Stomach (tissue), 19 donors: ENCODE measurements at places on chromosomes 16 and 17. TPM values are rescaled to one million over a fixed set of nuclear protein-coding genes. Genes with fewer than 3 reads are reported as not detected.

- H3K4me3 ChIP-seq, result no peak overlapping the region
- H3K4me1 ChIP-seq, result peaks cover 49% of the 10 kb centered on the region
- DNase-seq, result peak; percentile 24
- peak overlapping the region; percentile 71 for H3K27ac ChIP-seq
- no peaks in the 10 kb centered on the region for H3K36me3 ChIP-seq
These were observed 13.9 kb downstream of the MPRIP start for GRCh38 chr17:17056156-17056539.

DNA sequence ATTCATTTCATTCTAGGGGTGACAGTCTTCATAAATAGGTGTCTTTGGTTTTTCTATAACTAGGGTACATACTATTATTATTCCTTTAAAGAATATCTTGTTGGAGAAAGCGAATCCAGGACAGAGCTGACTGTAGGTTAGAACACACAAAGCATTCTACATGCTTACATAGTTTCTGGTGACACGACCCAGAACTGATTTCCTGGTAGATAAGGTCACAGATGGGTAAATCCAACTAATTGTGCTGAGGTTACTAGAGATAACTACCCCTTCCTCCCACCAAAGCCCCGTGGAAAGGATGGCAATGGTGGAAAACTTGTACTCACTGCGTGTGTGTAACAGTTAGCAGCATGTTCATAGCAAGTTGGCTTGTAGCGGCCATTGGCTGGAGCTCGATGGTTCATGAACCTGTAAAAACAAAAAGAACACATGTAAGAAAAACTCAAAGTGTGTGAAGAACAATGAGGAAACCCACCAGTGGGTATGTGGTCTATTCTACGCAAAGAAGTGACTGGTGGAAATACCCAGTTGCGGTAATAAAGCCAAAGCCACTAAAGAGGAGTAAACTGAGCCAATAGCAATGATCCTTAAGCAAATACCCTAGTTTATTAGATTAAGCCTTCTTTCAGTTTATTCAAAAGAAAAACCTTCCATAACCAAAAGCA, 7.7 kb downstream of the MMD start:
- DNase-seq, result no peak
- H3K36me3 ChIP-seq, result peaks cover 48% of the 10 kb centered on the region
- H3K4me3 ChIP-seq, result no peak overlapping the region
- no peak overlapping the region for H3K27ac ChIP-seq
- no peaks in the 10 kb centered on the region for H3K27me3 ChIP-seq

GRCh38 chr16:46582313-46582712, 38.9 kb downstream of the SHCBP1 start:
- H3K4me1 ChIP-seq, result no peaks in the 10 kb centered on the region
- H3K4me3 ChIP-seq, result no peak overlapping the region
- no peaks in the 10 kb centered on the region for H3K27me3 ChIP-seq
- H3K27ac ChIP-seq, result no peak overlapping the region

DNA sequence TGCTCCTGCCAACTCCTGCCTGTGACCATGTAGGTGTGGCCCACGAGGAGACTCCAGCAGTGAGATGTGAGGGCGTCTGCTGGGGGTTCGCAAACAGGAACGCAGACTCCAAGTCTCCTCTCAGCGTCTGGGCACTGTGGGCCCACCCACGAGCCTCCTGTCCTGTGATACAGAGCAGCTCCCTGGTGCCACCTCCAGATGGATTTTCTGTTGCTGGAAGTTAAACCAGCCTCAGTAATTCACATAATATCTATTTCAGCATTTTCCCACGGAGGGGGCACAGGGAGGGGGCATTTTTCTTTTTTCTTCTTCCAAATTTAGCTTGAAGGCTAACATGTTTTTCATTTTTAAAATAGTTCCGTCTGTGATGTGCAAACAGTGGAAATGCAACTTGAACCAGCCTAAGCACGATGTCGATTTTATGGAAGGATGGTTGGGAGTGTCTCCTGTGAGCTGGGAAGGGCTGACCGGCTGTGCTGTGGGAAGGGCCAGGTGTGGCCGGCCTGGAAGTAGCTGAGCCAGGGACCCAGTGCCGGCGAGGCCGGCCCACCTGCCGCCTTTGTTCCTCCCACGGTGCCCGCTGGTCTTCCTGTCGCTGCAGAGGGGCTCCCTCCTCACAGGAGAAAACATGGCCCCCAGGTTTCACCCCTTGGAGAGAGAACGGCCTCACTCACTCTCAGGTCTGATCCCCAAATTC, 3.9 kb upstream of the RAB40B start:
- peak; percentile 60 for DNase-seq
- H3K4me1 ChIP-seq, result peaks cover 13% of the 10 kb centered on the region
- no peak overlapping the region for H3K27ac ChIP-seq

DNA sequence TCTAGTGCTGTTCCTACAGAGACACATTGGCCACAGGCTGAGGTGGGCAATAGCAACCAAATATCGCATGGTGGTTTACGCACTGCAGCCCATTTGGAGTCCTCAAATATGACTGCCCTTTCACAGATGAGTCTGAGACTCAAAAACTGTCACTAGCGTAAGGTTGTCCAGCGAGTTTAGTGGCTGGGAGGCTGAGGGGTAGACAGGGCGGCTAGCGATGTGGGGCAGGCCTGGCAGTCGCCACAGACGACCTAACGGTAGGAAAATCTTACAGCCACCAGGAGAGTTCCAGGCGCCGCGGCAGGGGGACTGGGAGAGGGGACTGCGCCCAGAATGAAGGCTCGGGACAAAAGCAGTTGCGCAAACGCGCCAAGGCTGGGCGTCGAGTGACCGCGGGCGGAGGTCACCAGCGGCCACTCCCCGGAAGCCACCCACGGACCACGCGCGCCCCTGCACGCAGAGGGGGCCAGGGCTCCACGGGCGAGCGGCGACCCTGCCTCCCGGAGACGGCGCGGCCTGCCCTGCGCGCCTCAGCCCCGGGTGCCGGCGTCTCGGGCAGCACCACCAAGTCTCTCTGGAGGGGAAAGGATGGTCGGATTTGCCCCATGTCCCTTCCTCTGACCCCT, 699 bp upstream of the MAP1LC3B start:
- peaks cover 38% of the 10 kb centered on the region for H3K4me1 ChIP-seq
- no peaks in the 10 kb centered on the region for H3K27me3 ChIP-seq
- no peak for DNase-seq
- H3K27ac ChIP-seq, result peak overlapping the region; percentile 99
- peaks cover 2% of the 10 kb centered on the region for H3K36me3 ChIP-seq

DNA sequence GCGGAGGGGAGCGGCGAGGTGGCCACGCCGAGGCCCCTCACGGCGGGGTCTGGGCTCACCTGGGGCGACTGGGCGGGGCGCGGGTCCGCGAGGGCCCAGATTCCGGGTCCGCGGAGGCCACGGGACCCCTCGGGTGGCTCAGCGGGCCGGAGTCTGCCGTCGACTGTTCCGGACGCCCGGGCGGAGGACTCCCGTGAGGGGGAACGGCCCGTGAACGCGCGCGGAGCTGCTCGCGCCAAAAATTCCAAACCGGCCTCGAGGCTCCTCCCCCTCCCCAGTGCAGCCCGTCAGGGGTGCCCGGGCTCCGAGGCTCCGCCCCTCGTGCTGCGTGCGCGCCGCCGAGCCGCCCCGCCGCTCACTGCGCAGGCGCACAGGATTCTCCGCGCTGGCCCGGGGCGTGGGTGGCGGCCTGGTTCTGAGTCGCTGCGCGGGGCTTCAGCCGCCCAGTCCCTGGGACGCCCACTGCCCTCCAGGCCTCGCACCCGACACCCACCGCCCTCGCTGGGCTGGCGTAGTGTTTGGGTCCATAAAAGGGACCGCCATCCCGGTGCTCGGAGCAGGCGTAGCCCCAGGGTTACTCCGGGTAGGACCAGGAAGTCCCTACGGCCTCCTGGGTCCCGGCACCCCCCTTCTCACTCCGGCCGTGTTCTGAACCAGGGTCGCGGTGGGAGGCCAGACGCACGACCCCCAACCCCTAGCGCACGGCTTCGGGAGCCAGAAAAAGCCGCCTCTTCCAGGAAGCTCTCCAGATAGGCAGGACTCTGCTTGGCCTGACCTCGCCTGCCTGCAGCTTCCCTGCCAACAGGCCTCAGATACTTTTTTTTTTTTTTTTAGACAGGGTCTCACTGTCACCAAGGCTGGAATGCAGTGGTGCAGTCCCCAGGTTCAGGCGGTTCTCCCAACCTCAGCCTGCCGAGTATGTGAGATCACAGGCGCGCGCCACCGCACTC, at the start of gene PKMYT1:
Gene PKMYT1, minus strand, starts transcription at position 220 of the 950 bp plus-strand sequence. CDS start 789 bp downstream, outside the sequence.
- H3K4me1 ChIP-seq, result peaks cover 56% of the 10 kb centered on the region
- no peaks in the 10 kb centered on the region for H3K36me3 ChIP-seq
- peak within 1 kb of the TSS; percentile 94 for H3K27ac ChIP-seq
- peaks cover 20% of the 10 kb centered on the region for H3K27me3 ChIP-seq
- peak within 1 kb of the TSS; percentile 70 for H3K4me3 ChIP-seq

GRCh38 chr17:67280279-67280678, 35.3 kb upstream of the HELZ start:
- no peaks in the 10 kb centered on the region for H3K36me3 ChIP-seq
- DNase-seq, result no peak
- H3K27ac ChIP-seq, result no peak overlapping the region
- H3K4me3 ChIP-seq, result no peak overlapping the region
- H3K27me3 ChIP-seq, result no peaks in the 10 kb centered on the region

- peaks cover 45% of the 10 kb centered on the region for H3K36me3 ChIP-seq
- no peaks in the 10 kb centered on the region for H3K27me3 ChIP-seq
- H3K4me3 ChIP-seq, result no peak overlapping the region
- H3K4me1 ChIP-seq, result no peaks in the 10 kb centered on the region
- DNase-seq, result no peak
These were observed 57.2 kb upstream of the GSG1L start for GRCh38 chr16:28120754-28121153.

DNA sequence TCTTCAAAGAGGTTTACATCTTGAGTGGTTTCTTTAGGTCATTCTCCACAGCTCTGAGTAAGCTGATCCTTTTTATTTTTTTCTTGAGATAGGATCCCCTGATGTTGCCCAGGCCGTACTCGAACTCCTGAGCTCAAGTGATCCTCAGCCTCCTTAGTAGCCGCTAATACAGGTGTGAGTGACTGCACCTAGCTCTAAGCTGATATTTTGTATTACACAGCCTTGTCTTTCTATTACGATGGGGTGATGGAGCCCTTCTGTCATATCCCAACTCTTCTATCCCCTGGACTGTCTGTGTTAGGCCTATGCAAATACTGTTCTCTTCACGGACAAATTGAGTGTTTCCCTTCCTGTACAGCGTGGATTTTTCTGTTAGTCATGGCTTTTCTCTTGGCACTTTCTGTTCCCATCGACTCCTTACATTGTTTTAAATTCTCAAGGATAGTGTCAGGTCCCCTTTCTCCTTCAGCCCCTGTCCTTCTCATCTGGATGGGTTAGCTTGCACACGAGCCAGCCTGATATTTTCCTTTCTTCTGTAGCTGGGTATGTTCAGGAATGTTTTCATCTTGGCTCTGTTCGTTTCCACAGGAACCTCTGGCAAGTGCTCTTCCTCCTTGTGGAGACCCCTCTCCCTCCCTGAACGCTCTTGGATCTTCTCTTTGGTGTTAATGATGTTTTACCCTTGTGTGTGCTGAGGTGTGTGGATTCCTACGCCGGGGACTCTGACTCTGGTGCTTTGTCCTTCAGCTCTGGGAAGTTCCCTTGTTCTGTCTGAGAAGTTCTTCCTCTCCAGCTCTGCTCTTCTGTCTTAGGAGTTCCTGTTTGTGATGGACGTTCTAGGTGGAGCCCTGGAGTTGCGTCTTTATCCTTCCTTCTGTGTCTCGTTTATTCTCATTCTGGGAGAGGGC, 2.3 kb downstream of the BANP start:
- peaks cover 36% of the 10 kb centered on the region for H3K4me1 ChIP-seq
- no peaks in the 10 kb centered on the region for H3K27me3 ChIP-seq
- H3K4me3 ChIP-seq, result no peak overlapping the region

DNA sequence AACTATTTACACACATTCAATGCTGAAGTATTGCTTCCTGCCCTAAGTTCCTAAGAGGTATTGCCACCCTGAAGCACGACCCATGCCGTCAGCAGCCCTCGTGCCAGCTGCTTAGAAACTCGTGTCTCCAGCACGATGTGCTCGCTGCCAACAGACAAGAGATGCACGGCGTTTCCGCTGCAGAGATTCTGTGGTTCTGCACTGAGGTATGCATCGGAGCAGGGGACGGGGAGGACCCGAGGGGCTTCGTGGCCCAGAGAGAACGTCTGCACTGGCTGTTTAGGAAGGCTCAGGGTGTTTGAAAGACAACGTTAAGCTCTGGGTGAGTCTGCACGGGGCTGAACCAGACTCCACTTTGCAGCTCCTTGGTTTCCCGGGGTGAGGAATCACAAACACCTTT, 82.7 kb upstream of the CREBBP start:
- no peak for DNase-seq
- no peak overlapping the region for H3K4me3 ChIP-seq
- peaks cover 24% of the 10 kb centered on the region for H3K36me3 ChIP-seq
- peaks cover 4% of the 10 kb centered on the region for H3K27me3 ChIP-seq
- peak overlapping the region; percentile 8 for H3K27ac ChIP-seq

DNA sequence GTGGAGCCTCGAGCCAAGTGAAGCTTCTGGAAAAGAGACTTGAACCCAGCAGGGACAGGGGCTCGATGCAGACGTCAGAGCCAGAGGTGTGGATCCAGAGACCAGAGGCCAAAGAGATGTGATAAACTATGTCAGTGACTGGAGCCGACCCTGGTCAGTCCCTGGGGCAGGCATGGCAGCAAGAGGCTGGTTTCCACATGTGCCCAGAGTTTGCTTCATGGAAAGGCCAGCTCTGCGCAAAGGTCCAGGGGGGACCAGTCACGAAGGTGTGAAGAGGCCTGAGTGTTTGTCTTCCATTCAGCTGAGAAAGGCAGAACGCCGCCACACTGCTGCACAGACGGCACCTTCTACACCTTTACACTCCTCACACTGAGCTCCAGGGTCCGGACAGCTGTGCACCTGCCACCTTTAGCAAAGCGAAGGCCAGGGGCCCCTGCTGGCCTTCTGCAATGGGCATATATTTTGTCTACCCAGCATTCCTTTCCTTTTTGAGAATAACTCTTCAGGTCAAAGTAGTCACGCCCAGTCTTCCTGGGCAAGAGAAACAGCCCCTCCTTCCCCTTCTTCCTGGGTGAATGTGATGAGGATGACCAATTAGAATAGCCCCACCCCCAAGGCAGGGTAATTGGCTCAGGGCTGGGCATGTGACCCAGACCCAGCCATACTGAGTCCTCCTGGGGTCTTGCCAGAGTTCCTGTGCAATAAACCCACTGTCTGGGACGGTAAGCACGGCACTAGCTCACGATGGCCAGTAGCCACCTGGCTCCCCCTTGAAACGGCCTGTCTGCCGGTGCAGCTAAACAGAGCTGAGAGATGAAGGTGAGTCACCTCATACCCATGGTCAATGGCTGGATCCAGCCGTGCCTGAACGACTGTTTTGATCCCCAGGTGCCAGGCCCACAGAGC, 2.3 kb upstream of the RPH3AL start:
- no peak for DNase-seq
- no peak overlapping the region for H3K27ac ChIP-seq
- H3K4me3 ChIP-seq, result no peak overlapping the region
- H3K36me3 ChIP-seq, result no peaks in the 10 kb centered on the region
- H3K4me1 ChIP-seq, result peaks cover 60% of the 10 kb centered on the region
- no peaks in the 10 kb centered on the region for H3K27me3 ChIP-seq

- no peaks in the 10 kb centered on the region for H3K4me1 ChIP-seq
- H3K36me3 ChIP-seq, result no peaks in the 10 kb centered on the region
- H3K27me3 ChIP-seq, result no peaks in the 10 kb centered on the region
- no peak overlapping the region for H3K27ac ChIP-seq
- no peak overlapping the region for H3K4me3 ChIP-seq
These were observed 386.5 kb downstream of the CPPED1 start for GRCh38 chr16:12417030-12417814.

The RILP gene
- 284 TPM for total RNA-seq

The IQCK gene
- total RNA-seq, result 20.7 TPM

The MEIOB gene
- total RNA-seq, result not detected

The FN3K gene
- 13.6 TPM for total RNA-seq

The TM4SF5 gene
- total RNA-seq, result not detected

The BCAR1 gene
- 179 TPM for total RNA-seq

The CCDC200 gene
- not detected for total RNA-seq

The ZNF689 gene
- 86.4 TPM for total RNA-seq
